Kidney (tissue), 22 donors: ENCODE measurements at places on chromosomes 1 and 21.

DNA sequence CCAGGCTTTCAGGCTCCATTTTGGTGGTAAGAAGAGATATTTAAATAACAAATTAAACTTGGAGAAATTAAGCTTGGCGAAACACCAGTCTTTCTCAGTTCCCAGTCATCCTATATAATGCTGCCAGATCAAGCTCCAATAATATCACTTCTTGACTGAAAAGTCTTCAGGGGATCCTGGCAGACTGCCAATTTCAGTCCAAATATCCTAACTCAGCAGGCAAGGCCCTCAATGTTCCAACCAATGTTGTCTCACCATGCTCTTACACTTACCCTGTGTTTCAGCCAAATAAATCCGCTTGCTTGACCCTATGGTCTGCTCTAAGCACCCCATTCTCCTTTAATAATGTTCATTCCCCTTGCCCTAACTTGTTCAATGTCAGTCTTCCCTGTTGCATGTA lies 39.9 kb upstream of the BCL10 start:
- DNase-seq: no peak

DNA sequence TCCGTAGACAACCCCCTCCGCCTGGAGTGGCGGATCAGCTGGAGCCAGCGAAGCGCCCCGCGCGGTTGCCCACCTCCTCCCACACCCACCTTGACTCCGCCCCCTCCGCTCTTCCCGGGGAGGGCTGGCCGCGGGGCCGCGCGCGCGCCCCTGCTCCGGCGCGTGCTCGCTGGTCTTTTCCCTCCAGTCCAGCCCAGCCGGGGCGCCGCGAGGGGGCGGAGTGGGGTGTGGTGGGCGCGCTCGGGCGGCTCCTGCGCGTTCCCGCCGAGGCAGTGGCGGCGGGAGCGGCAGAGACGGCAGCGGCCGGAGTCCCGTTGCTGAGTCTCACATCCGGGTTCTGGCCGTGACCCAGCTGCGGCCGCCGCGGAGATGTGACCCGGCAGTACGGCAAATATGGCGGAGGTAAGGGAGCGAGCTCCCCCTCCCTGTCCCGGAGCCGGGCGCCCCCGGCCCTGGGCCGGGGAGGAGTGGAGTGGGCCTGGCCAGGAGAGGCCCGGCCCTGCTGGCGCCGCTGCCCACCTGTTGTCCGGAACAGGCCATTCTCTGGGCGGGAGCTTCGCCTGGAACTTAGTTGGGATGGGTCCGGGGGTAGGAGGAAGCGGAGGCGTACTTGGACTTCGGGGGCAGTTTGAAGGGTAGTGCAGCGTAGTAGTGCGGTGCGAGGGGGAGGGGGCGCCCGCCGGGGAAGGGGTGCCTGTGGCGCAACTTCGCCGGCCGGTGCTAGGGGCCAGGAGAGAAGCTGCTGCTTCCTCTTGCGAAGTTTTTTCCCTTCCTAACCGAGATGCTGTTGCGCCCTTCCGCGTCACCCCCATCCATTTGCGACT lies 5.4 kb downstream of the MIER1 start:
- DNase-seq: peak; percentile 98

- DNase-seq: peak; percentile 82
Measured at GRCh38 chr1:53681977-53682685, 56.8 kb downstream of the GLIS1 start.

DNA sequence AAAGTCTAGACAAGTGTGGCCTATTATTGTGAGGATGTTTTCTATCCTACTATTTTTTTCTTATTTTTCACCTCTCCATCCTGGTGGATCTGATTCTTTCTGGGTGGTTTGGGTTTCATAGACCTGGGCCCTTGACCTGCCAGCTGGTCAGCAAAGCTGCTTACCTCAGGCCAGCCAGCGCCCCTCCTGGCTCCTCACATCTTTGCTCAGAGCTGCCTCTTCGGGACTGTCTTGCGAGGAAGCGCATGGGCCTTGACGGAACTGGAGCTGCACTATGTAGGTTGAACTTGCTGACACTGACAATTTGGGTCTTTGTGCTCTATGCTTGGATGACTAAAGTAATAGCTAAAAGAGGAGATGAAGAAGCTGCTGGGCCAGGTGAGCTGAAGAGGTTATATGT lies 138.5 kb upstream of the SYT6 start:
- DNase-seq: no peak

DNA sequence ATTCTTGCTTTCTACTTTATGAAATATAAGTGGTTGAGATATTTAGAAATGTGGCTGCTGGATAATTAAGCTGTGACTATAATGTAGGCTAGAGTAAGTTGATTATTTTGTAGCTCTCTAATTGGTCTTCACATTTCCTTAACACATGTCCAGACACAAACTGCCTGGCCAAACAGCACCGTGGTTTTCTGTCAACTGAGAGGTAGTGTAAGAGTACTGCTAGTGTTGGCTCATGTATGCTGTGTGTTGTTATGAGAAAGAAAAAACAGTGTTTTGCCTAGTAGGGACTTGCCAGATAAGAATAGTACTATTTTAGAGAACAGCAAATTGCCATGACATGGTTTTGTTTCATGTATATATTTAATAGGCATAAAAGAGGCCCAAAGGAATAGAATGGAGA lies 37.1 kb downstream of the TMED5 start:
- DNase-seq: no peak

- peak; percentile 71 for DNase-seq
Measured at GRCh38 chr1:108199201-108199691, 897 bp downstream of the SLC25A24 start.

GRCh38 chr1:82586473-82586872 lies 785.7 kb downstream of the ADGRL2 start:
- no peak for DNase-seq

DNA sequence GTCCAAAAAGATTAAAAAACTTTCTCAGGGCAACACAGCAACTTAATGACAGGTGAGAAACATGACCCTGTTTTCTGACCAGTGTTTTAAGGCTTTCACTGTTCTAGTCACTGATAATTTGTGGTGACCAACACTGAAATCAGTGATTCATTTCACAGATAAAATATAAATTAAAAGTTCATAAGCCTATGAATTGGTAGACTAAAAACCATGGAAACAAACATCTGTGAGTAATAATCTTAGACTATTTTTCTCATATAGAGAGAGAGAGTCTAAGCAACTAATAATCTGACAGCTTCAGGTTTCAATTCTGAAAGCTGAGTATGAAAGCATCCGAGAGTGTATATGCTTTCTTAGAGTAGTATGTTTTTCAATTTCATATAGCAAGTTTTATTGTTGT lies 536.9 kb downstream of the ADGRL2 start:
- no peak for DNase-seq
